A549 treated with DMSO at 1 μM for 4 hours (cell line): ENCODE measurements at places on chromosomes 3 and 15. TPM values are rescaled to one million over a fixed set of nuclear protein-coding genes. Genes with fewer than 3 reads are reported as not detected.

HGD gene
- total RNA-seq = 13.6 to 18.3 TPM (median 16.1 TPM) in 5 replicates

THRB gene
- total RNA-seq = 1.5 to 2.7 TPM (median 1.8 TPM) in 5 replicates

DCUN1D1 gene
- total RNA-seq = 17.4 to 29.0 TPM (median 20.1 TPM) in 5 replicates

COMMD4 gene
- total RNA-seq = 163 to 201 TPM (median 176 TPM) in 5 replicates

SEMA7A gene
- total RNA-seq = 2.9 to 4.6 TPM (median 3.4 TPM) in 5 replicates

USP13 gene
- 10.0 to 14.0 TPM (median 12.7 TPM) in 5 replicates for total RNA-seq

STARD5 gene
- 1.6 to 2.2 TPM (median 1.9 TPM) in 5 replicates for total RNA-seq

EAF1 gene
- 15.7 to 18.8 TPM (median 17.2 TPM) in 5 replicates for total RNA-seq

FGD5 gene
- total RNA-seq = 0.05 to 0.15 TPM (median 0.09 TPM) in 4 of 5 replicates, not detected in the other

GRIP2 gene
- 1.00 to 2.3 TPM (median 1.9 TPM) in 5 replicates for total RNA-seq

GOLGA8K gene
- 0.38 to 1.2 TPM (median 0.90 TPM) in 5 replicates for total RNA-seq

CIB2 gene
- 24.8 to 32.3 TPM (median 28.4 TPM) in 5 replicates for total RNA-seq

ACY1 gene
- total RNA-seq = 23.8 to 27.0 TPM (median 25.0 TPM) in 5 replicates

SOX2 gene
- total RNA-seq = 0.75 to 1.2 TPM (median 1.0 TPM) in 5 replicates

PODXL2 gene
- 7.8 to 10.2 TPM (median 10.1 TPM) in 5 replicates for total RNA-seq

NANOGP8 gene
- not detected in 5 replicates for total RNA-seq

INKA1 gene
- 1.6 to 1.7 TPM (median 1.6 TPM) in 5 replicates for total RNA-seq

IL17RE gene
- total RNA-seq = 0.76 to 1.1 TPM (median 0.95 TPM) in 5 replicates

SLC9C1 gene
- total RNA-seq = not detected in 5 replicates

MUC13 gene
- 6.8 to 8.4 TPM (median 7.8 TPM) in 5 replicates for total RNA-seq

SNUPN gene
- 30.8 to 33.7 TPM (median 32.2 TPM) in 5 replicates for total RNA-seq

PRR23C gene
- not detected in 5 replicates for total RNA-seq

FOXL2NB gene
- 0.90 to 1.5 TPM (median 1.3 TPM) in 5 replicates for total RNA-seq

NEK10 gene
- 0.86 to 1.8 TPM (median 1.3 TPM) in 5 replicates for total RNA-seq

ANP32A gene
- total RNA-seq = 266 to 285 TPM (median 282 TPM) in 5 replicates

THAP10 gene
- total RNA-seq = 5.0 to 6.8 TPM (median 6.6 TPM) in 5 replicates

HDC gene
- 0.06 to 0.14 TPM (median 0.14 TPM) in 3 of 5 replicates, not detected in the others for total RNA-seq

KLHL6 gene
- not detected in 5 replicates for total RNA-seq

LMAN1L gene
- not detected in 5 replicates for total RNA-seq

NLGN1 gene
- total RNA-seq = not detected in 5 replicates

KPNA4 gene
- total RNA-seq = 27.5 to 39.4 TPM (median 35.1 TPM) in 5 replicates

MESP2 gene
- 0.37 to 0.65 TPM (median 0.62 TPM) in 5 replicates for total RNA-seq

WDR53 gene
- total RNA-seq = 8.7 to 12.1 TPM (median 10.2 TPM) in 5 replicates

RPP25 gene
- total RNA-seq = 20.4 to 28.4 TPM (median 27.3 TPM) in 5 replicates

EFCAB12 gene
- 0.40 to 0.67 TPM (median 0.51 TPM) in 5 replicates for total RNA-seq

GP9 gene
- total RNA-seq = not detected in 5 replicates

CLDN16 gene
- 0.06 to 0.11 TPM in 2 of 5 replicates, not detected in the others for total RNA-seq

ZNF774 gene
- total RNA-seq = 0.83 to 1.4 TPM (median 1.0 TPM) in 5 replicates

HDAC11 gene
- total RNA-seq = 5.5 to 12.3 TPM (median 7.5 TPM) in 5 replicates

ITIH4 gene
- 0.38 to 1.6 TPM (median 0.84 TPM) in 5 replicates for total RNA-seq

RHCG gene
- 33.6 to 42.7 TPM (median 35.6 TPM) in 5 replicates for total RNA-seq
